ENCODE measurements at places on chromosomes 1 and 21.

DNA sequence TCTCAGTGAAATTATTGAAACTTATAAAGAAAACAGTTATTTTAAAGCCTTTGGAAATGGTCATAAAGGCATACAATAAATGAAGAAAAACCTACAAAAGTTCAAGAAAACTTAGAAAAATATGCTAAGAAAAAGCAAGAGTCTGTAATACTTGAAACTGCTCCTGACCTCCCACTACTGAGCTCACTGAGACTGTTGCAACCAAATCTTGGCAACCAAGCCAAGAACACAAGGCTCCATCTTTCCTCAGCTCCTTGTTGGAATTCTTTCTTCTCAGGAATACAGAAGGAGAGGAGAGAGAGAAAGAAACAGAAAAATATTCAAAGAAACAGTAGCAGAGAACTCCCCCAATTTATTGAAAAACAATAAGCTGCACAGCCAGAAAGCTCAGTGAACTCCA lies 160.5 kb downstream of the RASAL2 start:
- DNase-seq = no peak

DNA sequence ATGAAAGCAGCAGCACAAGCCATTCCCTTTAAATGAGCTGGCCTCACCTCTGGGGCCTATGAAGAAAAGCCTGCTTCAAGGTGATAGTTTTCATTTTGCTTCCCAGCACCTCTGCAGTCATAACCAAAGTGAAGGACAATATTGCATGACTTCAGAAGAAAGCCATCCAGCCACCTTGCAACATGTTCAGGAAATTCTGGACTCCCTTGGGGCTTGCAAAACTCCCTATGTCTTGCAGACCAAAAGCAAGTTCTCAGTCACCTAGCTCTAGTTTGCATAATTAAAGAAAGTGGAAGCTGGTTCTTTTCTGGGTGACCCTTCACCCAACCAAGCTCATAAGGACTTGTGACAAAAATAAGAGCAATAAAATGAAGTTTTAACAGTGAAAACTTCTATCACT lies 87.6 kb downstream of the GFI1 start:
- DNase-seq = no peak

DNA sequence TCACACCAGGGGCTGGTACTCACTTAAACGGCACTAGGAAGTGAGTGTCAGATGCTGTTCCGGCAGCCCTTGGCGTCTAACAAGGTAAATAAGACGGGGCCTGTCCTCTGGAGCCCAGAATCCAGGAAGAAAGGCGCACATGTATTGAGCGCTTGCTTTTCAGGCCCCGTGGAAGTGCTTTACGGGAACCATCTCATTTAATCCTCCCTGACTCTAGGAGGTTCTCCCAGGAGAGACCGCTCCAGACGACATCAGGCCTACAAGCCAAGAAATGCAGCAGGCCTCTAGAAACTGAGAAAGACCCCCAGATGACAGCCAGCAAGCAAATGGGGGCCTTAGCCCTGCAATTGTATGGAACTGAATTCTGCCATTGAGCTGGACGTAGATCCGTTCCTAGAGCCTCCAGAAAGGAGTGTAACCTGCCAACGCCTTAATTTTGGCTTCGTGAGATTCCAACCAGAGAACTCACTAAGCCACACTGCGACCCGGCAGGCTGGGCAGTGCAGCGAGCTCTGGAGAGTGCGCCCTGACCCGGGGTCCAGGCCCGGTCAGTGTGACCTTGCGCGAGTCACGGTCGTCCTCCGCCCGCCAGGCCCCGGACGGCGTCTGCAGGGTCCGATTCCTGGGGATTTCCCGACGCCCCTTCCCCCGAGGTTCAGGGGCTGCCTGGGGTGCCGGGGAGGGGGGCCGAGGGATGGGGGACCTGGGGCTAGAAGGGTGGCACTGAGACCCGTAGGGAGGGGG lies 532 bp upstream of the MANEAL start:
- no peak for DNase-seq

GRCh38 chr1:22503721-22504410 lies 52.2 kb downstream of the ZBTB40 start:
- DNase-seq = no peak

GRCh38 chr1:160681891-160682140 lies 29.8 kb downstream of the CD48 start:
- DNase-seq = no peak

DNA sequence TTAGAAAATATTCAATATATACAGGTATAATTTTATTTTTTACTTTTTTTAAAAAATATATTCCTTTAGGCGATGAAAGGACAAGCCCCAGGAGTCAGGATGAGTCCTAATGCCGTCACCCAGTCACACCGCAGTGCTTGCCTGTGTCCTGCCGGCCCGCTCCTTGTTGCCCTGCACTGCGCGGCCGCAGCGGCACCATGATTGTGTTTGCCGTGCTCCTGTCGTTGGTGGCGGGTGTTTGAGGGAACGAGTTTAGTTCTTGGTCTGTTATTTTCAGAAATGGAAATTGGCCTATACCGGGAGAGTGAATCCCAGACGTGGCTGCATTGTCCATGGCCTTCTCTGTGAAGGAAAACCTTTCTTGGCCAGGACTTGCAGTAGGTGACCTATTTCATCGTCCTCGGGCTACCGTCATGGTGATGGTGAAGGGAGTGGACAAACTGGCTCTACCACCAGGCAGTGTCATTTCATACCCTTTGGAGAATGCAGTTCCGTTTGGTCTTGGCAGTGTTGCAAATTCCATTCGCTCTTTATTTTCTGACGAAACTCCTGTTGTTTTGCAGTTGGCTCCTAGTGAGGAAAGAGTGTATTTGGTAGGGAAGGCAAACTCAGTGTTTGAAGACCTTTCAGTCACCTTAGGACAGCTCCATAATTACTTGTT lies 45.9 kb upstream of the CRB1 start:
- no peak for DNase-seq

- DNase-seq = no peak
These were observed 386.9 kb upstream of the PLXNA2 start for GRCh38 chr1:208631092-208631491.

DNA sequence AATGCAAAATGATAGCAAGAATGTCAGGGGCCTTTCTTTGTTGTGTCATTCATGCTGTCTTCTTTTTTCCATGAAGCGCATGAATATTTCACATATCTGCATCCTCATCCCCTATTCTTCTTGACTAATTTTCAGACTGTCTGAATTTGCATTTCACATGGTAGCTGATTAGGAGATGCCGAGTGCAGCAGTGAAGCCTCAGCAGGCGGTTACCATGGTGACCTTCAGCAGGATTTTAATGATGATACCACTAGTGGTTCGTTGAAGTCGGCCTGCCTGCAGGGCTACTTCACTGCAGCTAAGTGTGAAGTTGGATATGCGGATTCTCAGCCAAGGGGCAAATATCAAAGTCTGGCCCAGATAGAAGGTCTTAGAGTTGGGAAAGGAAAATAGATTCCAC lies 141.8 kb downstream of the NEK7 start:
- DNase-seq = no peak

DNA sequence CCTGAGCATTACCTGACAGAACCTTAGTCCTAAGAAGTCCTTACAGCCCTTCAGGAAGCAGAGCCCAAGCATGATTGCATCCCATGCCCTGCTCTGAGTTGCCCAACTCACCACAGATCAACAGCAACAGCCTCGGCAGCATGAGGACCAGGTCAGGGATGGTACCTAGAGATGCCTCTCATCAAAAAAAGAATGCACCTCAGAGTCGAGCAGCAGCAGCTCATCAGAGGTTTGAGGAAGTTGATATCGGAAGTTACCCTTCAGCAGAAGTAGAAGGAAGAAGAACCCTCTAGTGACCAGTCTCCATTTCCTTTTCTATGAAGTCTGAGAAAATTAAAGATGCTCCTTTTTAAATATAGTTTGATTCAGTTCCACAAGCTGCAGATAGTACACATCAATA lies at the start of gene FCRL1:
Gene FCRL1, minus strand, starts transcription at position 225 of the 400 bp plus-strand sequence. Its CDS starts 83 bp downstream, at position 142.
- no peak for DNase-seq

All from stimulated activated naive CD4-positive, alpha-beta T cell (primary cell).